GM10248 (cell line): ENCODE measurements at places on chromosomes 1 and 21.

DNA sequence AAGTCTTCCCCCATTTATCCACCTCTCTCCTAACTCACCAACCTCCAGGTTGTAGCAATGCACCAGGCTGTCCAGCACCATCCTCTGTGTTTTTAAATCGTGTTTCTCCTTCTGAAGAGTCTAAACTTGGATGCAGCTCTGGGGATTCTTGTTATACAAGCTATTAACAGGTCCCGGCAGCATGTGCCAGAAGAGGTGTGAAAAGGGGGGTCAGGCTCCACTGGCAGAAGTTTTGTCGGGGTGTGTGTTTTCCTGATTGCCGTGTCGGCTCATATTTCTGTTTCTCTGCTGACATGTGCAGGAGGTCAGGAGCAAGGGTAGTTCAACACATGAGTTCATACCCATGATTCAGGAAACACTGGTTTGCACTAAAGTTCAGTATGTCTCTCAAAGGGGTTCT is 658.6 kb upstream of the CAMK1G start:
- DNase-seq, result no peak

DNA sequence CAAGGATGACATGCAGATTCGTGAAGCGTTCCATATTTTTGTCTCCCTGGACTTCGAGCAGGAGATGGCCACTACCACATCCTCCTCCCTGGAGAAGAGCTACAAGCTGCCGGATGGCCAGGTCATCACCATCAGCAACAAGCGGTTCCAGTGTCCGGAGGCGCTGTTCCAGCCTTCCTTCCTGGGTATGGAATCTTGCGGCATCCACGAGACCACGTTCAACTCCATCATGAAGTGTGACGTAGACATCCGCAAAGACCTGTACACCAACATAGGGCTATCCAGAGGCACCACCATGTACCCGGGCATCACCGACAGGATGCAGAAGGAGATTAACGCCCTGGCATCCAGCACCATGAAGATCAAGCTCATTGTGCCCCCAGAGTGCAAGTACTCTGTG is 3.3 kb downstream of the TMEM222 start:
- DNase-seq, result no peak

GRCh38 chr1:205769641-205770365 is 5.5 kb downstream of the RAB29 start:
- no peak for DNase-seq

- no peak for DNase-seq
These were observed 35.4 kb downstream of the GALNT2 start for GRCh38 chr1:230102472-230102871.

GRCh38 chr1:89363638-89364536 is at the start of gene GBP6:
Gene GBP6, plus strand, starts transcription at chr1:89364059. Its CDS starts 4,493 bp downstream, at chr1:89368552.
- DNase-seq, result no peak
